ENCODE measurements at places on chromosomes 11 and 22.

DNA sequence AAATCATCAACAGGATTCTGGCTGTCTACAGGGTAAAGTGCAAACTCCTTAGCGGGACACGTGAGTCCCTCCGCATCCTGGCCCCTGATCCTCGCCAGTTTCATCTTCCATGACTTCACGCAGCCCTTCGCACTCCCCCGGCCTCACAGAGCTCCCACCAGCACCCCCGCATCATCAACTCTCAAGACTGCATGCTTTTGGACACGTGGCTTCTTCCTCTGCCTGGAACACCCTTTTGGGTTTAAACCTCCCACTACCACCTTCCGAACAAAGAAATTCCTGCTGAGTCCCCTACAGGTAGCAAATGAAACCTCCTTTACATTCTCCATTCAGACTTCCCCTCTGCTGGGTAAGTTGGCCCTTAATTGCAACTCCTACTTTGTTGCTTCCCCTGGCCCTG is 12.6 kb upstream of the EIF3M start:
- no peak for DNase-seq

DNA sequence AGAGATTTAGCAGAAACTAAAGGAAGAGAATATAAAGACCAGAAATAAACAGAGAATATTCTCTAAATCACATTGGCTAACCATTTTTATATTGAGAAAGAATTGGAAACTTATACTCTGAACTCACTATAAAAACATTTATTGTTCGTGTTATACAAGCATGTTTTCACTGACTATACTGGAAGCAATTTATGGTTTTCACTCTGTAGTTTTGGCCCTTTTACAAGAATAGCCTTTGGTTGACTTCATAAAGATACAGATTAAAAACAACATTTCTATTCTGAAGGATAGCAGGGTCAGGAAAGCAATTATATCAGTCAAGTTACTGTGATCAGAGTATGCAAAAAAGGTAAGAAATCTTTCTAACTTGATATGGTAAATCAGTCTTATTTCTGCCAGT is 965.7 kb upstream of the FAT3 start:
- no peak for DNase-seq

GRCh38 chr11:23611726-23612125 is 751.5 kb upstream of the CCDC179 start:
- no peak for DNase-seq

DNA sequence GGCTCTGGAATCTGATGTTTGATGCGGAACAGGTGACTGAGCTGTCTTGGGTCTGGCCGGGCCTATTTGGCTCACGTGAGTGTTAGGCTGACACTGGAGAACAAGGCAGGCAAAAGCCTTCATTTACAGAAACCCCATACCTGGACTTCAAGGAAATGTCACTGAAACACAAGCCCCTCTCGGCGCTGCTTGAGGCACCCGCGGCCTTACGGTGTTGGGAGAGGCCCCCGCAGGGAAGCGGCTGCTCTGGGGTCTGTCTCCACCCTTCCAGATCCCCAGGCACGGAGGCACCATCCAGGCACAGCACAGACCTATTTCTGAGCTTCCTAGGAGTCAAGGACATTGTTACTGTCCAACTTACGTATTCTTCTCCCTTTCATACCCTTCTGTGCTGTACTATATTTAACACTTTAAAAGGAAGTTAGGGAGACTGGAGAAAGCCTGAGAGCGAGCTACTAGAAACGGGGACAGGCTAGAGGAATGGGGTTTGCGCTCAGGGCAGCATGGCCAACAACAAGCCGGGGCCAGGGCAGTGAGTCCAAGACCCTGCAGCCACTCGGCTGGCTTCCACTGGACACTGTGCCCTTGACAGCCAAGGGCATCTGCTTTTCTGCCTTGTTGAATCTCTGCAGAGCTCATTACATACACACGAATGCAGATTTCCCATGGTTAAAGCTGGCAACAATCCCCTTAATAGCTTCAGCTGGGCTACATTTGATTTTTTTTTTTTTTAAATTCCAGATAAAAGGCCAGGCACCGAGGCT is 23.8 kb downstream of the DRD4 start:
- DNase-seq: no peak

DNA sequence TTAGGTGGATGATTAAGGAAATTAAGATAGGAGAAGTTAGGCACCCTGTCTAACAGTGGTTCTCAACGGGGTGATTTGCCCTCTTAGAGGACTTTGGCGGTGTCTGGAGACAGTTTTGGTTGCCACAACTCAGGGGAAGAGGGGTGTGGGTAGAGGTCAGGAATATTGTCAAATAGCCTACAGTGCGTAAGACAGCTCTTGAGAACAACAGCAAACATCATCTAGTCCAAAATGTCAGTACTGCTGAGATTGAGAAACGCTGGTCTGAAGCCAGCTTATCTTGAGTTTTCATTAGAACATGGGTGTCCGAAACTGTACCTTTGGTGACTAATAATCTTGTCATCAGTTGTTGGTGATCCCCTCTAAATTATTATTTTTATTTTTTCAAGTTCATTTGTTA is 38.4 kb downstream of the CECR2 start:
- DNase-seq: no peak

GRCh38 chr22:35170716-35171697 is 86.3 kb upstream of the HMGXB4 start:
- no peak for DNase-seq

GRCh38 chr22:44180706-44181032 is at the start of gene PARVG:
Gene PARVG (plus strand): TSS chr22:44180925. CDS start chr22:44183330, 2,405 bp downstream.
- no peak for DNase-seq

GRCh38 chr11:31509051-31509428 is 382 bp downstream of the IMMP1L start:
- DNase-seq: no peak

DNA sequence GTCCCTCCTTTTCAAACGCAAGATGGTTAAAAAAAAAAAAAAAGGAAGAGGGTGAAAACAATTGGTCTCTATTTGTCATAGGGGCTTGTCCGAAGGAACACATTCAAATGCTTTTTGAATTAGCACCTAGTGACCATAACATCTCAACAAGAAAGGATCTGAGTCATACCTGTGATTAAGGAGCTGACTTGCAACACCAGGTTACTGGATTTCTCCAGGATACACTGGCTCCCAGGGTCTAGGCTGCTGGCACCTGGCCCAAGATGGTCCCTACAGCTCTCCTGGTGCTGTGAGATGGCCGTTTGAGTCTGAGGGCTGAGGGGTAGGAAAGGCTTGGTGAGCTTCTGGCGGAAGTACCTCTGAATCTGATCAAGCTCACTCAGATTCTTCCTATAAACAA is 28.4 kb upstream of the UCP3 start:
- DNase-seq: no peak

- DNase-seq: no peak
These were observed 2.3 kb upstream of the PLCB3 start for GRCh38 chr11:64249038-64249437.

GRCh38 chr11:83540112-83540675 is 254.0 kb upstream of the CCDC90B start:
- DNase-seq: no peak

DNA sequence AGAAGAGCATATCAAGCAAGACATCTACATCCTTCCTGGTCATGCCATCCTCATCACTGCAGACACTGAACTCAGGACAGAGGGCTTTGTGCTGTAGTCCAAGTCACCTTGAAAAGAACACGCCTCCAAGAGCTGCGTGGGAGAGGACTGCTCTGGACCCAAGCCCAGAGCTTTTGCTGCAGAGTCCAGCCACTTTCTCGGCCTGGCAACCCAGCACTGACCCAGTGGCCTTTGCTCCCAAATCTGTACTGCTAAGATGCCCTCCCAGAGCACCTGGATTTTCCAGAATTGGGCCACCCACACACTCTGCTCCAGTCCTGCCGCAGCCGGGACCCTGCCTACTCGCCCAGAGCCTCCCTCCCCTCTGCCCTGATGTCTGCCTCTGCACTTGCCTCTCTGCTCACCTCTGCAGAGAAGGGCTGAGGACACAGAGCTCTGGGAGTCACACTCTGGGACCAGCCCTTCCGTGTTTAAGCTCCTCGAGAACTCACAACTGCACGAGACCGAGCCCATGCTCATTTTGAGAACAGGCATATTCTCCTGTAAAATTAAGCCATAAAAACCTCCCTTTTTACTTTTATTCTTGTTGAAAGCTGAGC is 83.8 kb upstream of the CSNK2A3 start:
- DNase-seq: no peak

GRCh38 chr22:39651053-39651996 is 80.8 kb downstream of the CACNA1I start:
- no peak for DNase-seq

DNA sequence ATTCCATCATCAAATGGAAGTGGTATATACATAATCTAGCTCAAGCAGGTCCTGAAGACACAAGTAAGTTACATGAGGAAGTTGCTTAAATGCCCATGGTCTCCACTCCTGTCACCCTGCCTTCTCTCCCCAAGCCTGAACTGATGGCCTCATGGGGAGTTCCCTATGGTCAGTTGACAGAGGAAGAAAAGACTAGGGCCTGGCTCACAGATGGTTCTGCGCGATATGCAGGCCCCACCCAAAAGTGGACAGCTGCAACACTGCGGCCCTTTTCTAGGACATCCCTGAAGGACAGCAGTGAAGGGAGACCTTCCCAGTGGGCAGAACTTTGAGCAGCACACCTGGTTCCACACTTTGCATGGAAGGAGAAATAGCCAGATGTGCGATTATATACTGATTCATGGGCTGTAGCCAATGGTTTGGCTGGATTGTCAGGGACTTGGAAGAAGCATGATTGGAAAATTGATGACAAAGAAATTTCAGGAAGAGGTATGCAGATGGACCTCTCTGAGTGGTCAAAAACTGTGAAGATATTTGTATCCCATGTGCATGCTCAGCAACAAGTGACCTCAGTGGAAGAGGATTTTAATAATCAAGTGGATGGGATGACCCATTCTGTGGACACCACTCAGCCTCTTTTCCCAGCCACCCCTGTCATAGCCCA is 17.3 kb upstream of the CD82 start:
- DNase-seq: no peak

GRCh38 chr11:72433455-72434036 is 785 bp downstream of the CLPB start:
- no peak for DNase-seq

DNA sequence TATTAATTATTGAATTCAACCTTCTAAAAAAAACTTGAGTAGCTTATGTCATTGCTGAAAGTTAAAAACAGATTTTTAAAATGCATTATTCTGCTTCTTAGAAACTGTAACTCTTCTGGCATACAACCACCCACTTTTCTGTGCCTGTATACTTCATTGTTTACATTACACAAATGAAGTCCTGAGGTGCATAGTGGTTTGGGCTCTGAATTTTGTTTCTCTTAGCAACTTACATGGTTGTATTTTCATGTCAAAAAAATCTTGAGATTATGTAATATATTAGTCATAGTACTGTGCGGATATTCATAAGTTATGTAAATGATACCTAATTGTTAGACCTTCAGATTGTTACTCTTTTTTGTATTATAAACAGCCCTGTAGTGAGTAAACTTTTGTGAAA is 12.2 kb downstream of the SC5D start:
- no peak for DNase-seq

DNA sequence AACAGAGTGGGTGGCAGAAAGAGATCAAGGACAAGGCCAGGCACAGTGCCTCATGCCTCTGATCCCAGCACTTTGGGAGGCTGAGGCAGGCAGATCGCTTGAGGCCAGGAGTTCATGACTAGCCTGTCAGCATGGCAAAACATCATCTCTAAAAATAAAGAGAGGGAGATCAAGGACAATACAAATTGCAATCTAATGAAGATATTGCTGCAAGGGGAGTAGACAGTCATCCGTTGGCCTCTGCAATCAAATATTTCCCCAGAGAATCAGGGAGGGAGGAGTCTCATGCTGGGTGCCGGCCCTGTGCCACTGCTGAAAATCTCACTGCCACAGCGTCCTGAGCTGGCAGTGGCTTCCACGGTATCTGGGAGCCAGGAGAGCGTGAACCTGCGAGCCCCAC is 19.4 kb upstream of the IL17RA start:
- no peak for DNase-seq

DNA sequence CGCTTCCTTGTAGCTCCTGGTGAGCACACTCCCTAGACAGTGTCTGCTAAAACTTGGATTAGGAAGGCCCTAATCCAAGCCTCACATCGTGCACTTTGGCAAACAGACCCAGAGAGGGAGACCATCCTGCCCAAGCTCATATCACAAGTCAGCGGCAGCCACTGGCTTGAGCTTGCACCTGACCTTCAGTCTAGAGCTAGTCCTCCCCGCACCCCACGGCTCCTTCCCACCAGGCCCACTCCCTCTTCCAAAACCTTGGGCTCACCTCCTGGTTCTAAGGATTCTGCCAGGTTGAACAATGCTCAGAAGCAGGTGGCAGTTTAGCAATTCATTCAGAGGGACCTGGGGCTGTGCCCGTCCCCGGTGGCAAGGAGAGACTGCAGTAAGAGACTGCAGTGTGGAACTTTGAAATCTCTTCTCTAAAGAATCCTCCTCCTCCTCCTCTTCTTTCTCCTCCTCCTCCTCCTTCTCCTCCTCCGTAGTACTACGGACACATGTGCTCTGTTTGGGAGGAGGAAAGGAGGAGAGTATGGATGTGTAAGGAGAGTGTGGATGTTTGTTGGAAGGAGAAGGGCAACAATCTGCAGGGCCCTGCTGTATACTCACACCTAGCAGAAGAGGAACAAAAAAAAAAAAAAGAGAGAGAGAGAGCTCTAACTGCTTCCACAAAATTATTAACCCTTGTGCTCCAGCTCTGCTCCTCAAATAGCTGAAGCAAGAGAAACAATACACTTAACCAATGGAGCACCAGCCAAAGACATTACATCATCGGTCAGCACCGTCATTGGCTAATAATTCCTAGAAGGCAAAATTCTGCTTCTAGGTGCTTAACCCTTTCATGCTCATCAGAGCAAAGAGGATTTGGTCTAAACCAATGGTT is 6.0 kb downstream of the SYN3 start:
- no peak for DNase-seq

- no peak for DNase-seq
These were observed 251.3 kb downstream of the SBF2 start for GRCh38 chr11:10042699-10043098.

DNA sequence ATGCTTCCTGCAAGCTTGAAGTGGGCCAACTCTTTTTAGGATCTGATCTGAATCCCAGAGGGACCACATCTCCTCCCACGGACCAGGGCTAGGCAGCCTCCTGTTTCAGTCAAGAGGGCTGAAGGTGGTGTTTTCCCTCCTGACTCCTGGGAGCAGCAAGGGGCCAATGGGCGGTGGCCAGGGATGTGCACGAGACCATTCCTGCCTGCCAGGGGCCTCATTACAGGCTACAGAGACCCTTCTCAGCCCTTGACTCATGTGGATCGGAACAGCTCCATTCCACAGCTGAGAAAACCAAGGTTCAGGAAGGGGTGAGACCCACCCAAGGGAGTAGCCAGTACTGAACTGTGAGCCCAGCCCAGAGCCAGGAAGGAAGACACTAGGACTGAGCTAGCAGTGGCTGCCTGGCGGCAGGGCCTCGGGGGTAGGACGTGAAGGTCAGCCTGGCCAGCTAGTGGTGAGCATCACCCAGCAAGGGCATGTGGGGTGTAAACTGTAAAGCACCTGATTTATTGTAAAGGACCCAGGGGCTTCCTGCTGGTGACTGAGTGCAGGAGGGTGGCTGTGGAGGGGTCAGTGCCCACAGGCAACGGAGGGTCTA is 3.4 kb upstream of the P2RY6 start:
- no peak for DNase-seq

- DNase-seq: no peak
These were observed 8.6 kb downstream of the PDGFD start for GRCh38 chr11:104155375-104155774.

GRCh38 chr11:103338621-103339484 is 229.6 kb downstream of the DYNC2H1 start:
- DNase-seq: no peak

Data from activated naive CD4-positive, alpha-beta T cell (primary cell).